ENCODE measurements at places on chromosomes 7 and 10. TPM values are rescaled to one million over a fixed set of nuclear protein-coding genes. Genes with fewer than 3 reads are reported as not detected.

DNA sequence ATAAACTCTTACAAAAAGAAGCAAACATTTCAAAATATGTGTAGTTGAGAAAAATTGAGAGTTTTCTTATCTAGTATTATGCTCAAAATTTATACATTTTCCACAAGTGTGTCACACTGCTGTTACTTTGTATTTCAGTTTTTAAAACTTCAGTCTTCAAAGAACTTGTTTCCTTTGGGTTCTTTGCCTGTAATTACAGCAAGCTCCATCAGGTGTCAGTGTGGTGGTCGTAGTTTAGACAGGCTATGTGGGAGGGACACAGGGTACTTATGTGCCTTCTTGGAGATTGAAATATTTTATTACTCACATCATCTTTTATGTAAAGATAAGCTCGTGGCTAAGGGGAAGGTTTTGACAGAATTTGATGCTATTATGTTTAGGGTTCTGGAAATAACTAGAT lies 360.5 kb downstream of the FGFR2 start:
- DNase-seq, result no peak

MYOZ1 gene
- total RNA-seq, result 0.80 TPM

ATG9B gene
- 0.33 TPM for total RNA-seq

ADAM22 gene
- not detected for total RNA-seq

- DNase-seq, result no peak
These were observed 23.1 kb downstream of the TCAF1 start for GRCh38 chr7:143878884-143879283.

DNA sequence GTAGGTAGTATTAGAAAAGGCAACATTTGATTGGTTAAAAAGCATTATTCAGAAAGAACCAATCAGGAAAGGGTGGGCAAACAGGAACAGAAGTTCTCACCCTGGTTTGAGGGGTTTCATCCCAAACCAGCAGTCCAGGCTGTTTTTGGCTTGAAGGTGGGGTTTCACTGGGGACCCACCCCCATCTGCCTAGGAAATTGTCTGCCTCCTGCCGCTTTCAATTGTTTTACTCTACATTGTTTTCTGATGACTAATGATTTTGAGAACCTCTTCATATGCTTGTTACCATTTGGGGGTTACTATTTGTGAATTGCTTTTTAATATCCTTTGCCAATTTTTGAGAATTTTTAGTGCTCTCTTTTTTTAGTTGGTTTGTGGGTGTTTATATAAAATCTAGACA lies 3.3 kb upstream of the PCBD1 start:
- no peak for DNase-seq

- DNase-seq, result no peak
These were observed 230.0 kb upstream of the PPP1R3A start for GRCh38 chr7:114148779-114149178.

DNA sequence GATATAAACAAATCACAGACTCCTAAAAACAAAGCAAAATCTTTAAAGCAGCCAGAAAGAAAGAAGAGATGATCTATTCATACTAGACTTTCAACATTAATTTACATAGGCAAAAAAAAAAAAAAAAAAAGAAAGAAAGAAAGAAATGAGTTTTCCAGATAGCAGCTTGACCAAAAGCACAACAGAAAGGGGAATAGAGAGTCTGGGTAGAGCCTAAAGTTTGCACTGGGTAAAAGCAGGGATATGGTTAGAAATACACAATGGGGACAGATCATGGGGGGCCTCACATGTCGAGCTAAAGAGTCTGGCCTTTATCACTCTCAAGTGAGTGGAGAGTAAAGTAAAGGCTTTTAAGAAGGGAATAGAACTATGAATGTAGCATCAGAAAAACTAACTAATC lies 169.8 kb downstream of the SGMS1 start:
- DNase-seq, result no peak

NPSR1 gene
- total RNA-seq, result not detected

- DNase-seq, result no peak
These were observed 128.9 kb downstream of the HDAC9 start for GRCh38 chr7:18624459-18624858.

DNA sequence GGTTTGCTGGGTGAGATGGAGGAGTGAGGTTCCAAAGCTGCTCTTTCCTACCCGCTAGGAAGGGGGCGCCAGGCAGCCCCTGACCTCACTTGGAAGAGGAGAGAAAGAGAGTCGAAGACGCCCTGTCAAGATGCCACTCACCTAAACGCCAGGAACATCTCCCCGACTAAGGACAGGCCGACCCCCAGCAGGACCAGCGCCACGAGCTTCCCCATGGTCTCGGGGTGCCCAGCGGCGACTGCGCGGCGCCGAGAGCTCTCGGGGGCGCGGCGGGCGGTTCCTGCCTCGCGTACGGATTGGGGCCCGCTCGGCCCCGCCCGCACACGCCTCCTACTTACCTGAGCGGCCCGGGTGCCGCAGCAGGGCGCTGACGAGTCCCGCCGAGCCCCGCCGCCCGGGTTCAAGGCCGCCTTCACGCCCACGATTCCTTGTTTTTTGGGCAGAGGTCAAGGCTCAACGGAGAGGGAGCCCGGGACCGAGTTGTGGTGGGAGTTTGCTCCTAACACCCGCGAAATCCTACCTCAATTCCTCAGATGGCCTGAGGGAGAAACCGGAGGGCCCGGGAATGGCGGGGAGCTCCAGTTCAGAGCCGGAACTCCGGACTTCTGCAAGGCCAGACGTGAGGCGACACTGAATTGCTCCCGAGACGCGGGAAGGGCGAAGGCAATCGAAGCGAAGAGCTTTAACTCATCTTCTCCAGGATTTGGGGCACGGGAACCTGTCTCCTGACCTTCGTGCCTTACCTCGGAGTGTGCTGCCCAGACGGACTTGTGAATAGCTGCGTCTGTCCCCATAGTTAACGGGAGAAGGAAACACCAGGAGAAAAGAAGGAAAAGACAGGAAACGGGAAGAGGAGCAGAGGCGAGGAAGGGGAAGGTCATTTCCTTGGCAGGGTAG lies at the start of gene PON3:
Gene PON3 (minus strand): TSS at position 240 of the 897 bp plus-strand sequence. CDS start 25 bp downstream, at position 215.
- no peak for DNase-seq

DNA sequence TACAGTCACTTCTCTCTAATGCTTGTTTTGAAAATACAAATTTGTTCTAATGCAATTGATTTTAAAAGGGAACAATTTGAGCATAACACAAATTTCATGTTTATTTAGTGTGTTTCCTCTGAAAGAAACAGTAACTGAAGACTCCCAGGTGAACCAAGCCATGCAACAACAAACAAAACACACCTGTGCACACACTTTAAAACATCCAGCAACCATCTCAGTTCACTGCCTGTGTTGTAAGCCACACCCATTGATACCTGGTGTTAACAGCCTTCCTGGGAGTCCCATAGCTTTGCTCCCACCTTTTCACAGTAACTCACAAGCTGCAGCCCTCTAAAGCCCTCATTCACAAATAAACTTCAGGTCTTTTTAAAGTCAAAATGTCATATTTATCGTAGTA lies 89.3 kb downstream of the DOCK4 start:
- DNase-seq, result no peak

BET1 gene
- 29.5 TPM for total RNA-seq

GRCh38 chr10:69885379-69886013 lies 83.8 kb downstream of the COL13A1 start:
- DNase-seq, result no peak

- DNase-seq, result no peak
These were observed 13.9 kb downstream of the PIK3AP1 start for GRCh38 chr10:96706331-96706853.

DNA sequence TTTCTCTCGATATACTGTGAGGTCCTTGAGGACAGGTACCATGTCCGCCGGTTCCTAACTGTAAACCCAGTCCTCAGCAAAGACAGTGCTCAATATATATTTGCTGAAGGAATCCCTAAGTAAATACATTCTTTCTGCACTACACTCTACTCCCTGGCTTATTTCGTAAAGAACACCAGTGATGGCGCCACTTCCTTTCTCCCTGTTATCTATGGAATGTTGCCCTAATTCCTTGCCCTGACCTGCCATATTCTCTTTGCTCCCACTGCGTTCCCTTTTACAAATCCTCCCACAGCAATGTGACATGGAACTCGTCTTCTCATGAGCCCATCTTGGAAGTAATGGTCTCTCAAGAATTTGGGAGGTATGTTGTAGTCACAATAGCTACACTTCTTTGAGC lies 507.4 kb upstream of the COBL start:
- DNase-seq, result no peak

OR2A12 gene
- total RNA-seq, result not detected

DNA sequence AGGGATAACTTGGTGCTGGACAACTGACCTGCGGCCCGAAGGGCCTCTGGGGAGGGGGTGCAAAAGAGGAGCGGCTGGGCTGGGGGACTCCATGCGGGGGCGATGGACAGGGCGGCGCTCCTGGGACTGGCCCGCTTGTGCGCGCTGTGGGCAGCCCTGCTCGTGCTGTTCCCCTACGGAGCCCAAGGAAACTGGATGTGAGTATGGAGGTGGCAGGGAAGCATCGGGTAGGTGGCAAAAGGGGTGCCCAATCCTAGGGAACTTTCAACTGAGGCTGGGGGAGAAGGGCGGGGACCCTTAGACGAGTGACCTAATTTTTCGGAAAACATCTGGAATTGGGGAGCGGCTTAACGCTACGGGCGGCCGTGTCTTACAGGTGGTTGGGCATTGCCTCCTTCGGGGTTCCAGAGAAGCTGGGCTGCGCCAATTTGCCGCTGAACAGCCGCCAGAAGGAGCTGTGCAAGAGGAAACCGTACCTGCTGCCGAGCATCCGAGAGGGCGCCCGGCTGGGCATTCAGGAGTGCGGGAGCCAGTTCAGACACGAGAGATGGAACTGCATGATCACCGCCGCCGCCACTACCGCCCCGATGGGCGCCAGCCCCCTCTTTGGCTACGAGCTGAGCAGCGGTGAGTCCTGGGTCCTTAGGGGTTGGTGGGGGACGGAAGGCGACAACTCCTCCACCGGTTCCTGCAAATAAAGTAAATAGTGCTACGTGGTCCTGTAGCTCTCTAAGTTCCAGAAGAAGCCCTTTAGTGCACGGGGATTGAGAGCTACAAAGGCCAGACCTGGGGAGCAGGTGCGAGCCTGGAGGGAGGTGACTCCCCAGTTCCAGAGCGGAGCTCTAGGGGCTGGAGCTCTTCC lies 622 bp downstream of the WNT16 start:
- no peak for DNase-seq

- no peak for DNase-seq
These were observed 15.2 kb downstream of the PYROXD2 start for GRCh38 chr10:98399784-98400183.

GRCh38 chr7:146359176-146359575 lies 242.6 kb downstream of the CNTNAP2 start:
- DNase-seq, result no peak

DNA sequence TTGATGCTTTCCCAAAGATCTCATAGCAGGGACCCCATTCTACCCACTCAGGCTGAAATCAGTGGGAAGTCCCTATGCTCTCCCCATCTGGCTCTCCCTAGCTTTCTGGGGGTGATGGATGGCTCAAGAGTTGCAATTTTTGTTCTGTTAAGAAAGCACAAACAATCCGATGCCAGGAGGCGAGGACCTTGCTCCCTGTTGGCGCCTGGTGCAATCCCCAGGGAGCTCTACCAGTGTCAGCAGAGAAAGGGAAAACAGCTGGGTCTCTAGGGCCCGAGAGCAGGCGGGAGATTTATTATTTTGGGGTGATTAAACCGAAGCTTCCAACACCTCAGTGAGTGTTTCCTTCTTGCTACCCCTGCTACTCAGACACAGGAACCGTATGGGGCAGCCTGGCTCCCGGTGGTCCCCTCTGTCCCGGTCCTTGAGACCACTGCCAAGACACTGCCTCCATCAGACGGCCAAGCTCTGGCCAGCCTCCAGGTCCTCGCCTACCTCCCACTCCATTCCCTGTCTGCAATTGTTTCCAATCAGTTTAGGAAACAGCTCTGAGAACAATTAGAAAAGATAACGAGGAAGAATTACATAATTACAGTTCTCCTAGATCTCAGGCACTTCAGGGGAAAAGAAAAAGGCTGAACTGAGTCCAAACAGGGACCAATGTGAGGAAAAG lies 147.9 kb downstream of the PLXNA4 start:
- DNase-seq, result no peak

- peak; percentile 75 for DNase-seq
These were observed 191.2 kb upstream of the PRSS1 start for GRCh38 chr7:142557971-142558582.

DNA sequence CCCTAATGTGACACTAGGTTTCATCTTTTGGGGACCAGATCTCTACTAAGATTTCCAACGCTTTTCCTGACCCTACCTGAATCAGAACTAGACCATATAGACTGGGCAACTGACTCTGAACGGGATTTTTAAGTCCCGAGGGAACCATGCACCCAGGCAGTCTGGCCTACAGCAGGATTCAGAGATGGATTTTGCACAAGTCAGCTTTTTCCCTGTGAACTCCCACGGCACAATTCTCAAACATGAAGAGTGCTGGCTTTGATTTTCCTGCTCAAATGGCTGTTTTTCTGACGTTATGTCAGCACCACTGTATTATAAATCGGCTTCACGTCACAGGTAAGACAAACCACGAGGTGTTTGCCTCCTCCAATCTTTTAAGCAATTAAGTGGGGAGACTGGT lies 409.1 kb downstream of the TCERG1L start:
- no peak for DNase-seq

Data from HFFc6 (cell line).